Fibroblast of the conjunctiva (primary cell): ENCODE measurements at places on chromosomes 7 and 10.

DNA sequence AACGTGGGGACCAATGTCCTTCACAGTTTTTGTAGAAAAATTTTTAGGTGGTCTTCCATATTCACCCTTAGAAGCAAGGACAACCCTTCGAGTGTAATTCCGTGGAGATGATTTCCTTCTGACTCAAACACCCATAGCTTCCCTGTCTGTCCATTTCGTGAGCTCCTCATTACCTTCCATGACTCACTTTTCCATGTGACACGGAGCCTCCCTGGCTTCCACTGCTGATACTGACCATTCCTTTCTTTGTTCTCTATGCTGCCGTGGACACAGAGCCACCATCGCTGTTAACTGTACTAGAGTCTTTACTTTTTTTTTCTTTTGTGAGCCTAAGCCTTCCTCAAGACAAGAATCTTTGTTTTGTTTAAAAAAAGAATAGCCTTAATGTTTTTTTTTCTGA, 12.5 kb upstream of the ARMS2 start:
- no peak for DNase-seq

GRCh38 chr10:101441541-101442455, 87.8 kb downstream of the BTRC start:
- peak; percentile 68 for DNase-seq

- no peak for DNase-seq
Observed at GRCh38 chr10:27534161-27534700, 30.1 kb downstream of the RAB18 start.

GRCh38 chr7:98641646-98642500, 24.8 kb downstream of the NPTX2 start:
- DNase-seq = no peak

GRCh38 chr10:1942478-1942877, 205.2 kb upstream of the ADARB2 start:
- no peak for DNase-seq

DNA sequence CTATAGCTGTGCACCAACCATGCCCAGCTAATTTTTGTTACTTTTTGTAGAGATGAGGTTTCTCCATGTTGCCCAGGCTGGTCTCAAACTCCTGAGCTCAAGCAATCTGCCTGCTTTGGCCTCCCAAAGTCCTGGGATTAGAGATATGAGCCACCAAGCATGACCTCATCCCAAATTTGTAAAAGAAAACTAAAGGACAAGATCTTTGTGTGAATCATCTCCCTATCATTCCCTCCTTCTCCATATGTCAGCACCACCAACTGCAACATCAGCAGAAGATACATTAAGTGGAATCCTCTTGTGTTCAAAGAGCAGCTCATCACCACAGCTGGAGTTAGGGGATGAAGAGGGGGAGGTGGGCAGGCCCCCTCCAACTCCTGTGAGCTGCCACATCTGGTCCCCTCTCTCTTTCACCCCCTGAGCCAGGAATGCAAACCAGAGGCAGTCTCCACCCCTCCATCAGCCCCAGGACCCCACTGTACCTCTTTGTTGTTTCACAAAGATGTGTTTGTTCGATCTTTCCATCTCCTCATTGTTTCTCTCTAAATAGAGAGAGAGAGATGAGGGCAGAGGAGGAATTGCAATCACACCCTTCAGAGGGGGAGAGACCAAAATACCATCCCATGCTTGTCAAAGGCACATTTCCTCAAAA, 47.3 kb upstream of the PIP4K2A start:
- DNase-seq = no peak

DNA sequence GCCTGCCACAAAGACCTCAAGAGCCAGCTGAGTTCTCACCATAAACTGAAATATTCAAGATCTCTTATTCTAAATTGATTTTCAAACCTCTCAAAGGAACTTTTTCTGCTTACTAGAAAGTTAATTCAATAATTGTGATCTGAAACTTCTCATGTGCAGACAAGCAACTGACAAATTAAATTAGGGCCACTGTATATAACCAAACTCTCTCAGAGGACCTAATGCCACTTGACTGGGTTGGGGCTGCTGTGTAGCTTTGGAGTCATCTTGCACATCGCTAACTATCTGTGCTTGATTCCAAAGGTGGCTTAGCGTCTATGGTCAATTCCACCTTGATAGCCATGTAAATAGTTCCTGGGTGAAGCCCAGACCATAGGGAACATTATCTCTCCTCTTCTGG, 345.2 kb downstream of the GPR37 start:
- no peak for DNase-seq

DNA sequence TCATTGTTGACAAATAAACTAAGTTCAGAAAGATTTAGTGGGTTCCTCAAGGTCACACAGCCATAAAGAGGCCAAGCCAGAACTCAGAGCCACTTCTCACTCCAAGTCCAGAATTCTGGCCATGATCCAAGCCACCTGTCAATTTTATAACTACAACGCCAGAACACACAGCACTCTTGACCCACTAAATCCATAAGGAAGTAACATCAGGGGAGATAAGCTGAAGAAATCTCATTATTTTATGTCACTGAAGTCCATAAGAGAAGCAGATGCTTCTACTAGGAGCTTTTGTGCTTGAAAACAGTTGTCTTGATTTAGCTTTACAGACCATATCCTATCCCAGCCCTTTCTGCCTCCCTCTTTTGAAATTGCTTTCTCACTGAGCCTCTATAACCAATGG, 15.9 kb downstream of the ADAM12 start:
- no peak for DNase-seq

- no peak for DNase-seq
Observed at GRCh38 chr7:44772440-44772839, 23.8 kb downstream of the ZMIZ2 start.

- no peak for DNase-seq
Observed at GRCh38 chr10:114408112-114408967, 4.0 kb upstream of the AFAP1L2 start.

- no peak for DNase-seq
Observed at GRCh38 chr7:103928581-103928980, 60.9 kb downstream of the RELN start.

DNA sequence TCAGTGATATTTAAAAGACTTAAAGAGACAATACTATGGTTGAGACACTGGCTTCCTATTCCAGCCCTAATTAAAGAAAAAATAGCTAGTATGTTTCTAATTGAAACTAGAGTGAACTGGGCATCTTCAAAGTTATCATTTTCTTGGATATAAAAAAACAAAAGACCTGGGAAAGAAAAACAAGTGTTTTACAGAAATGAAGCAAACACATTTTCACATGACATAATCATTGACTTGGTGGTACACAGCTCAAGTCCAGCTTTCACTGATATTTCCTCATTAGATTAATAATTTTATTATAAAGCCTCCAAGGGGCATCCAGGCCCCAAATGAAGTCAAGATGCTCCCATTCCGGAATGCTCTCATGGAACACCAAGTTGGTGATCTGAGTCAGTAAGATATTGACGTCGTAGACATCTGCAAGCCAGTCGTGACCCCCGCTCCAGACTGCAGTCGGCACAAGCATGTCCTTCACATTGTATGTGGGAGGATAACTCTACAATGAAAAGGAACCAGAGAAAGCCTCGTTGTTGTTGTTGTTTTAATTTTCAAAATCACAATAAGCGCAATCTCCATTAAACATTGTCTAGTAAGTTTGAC, 7.5 kb upstream of the CH25H start:
- DNase-seq = no peak

GRCh38 chr7:2583798-2584580, 25.2 kb downstream of the IQCE start:
- DNase-seq = no peak

DNA sequence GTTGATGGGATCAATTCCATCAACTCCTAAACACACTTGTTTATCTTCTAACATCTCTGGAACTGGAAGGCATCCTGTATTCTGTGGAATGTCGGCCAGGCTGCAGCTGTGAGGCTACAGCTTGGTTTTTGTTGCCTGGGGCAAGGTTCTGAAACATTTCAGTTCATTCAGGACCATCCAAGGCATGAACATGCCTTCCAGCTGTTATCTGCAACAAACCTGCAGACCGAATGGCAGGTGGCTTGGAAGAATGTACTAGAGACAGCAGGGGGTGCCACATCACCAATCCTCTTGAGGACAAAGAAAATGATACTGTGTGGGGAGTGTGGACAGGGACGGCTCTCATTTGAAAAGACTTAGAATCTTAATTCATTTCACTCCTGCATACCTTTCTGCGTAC, 12.4 kb downstream of the PAPOLB start:
- DNase-seq = peak; percentile 24

DNA sequence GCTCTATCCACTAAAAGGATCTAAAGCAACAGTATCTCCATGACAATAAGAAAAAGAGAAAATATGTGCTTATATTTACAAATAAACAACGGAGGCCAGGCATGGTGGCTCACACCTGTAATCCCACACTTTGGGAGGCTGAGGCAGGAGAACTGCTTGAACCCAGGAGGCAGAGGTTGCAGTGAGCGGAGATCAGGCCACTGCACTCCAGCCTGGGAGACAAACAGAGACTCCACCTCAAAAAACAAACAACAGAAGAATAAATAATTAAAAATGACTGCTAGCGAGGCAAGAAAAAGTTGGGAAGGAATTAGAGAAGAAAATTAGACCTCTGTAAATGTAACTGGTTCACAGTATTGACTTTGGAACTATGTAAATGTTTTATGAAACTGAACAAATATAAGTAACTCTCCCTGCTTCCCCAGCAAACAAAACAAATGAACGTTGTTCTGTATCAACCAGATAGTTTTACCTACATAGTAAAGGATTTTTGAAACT, 17.1 kb downstream of the TRIM24 start:
- DNase-seq = no peak

DNA sequence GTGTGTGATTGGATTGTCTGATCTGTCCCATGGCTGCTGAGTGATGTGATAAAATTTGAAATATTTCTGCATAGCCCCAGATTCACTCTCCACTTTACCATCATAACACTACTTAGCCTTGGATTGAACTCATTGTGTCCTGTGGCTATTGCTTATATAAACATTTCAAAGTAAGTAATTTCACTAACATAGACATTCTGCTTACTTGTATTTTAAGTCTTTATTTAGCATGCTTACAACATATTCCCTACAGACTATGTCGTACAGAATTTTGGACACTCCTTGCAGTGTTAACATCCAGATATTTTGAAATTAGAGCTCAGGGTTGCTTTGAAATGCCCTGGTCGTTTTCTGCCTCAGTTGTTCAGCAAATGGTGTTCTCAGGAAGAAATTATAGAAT, 117.6 kb downstream of the LRRC4 start:
- DNase-seq = no peak

- no peak for DNase-seq
Observed at GRCh38 chr7:148773334-148773733, 74.6 kb downstream of the CUL1 start.

GRCh38 chr10:78211561-78212051, 177.9 kb downstream of the RPS24 start:
- DNase-seq = peak; percentile 34

DNA sequence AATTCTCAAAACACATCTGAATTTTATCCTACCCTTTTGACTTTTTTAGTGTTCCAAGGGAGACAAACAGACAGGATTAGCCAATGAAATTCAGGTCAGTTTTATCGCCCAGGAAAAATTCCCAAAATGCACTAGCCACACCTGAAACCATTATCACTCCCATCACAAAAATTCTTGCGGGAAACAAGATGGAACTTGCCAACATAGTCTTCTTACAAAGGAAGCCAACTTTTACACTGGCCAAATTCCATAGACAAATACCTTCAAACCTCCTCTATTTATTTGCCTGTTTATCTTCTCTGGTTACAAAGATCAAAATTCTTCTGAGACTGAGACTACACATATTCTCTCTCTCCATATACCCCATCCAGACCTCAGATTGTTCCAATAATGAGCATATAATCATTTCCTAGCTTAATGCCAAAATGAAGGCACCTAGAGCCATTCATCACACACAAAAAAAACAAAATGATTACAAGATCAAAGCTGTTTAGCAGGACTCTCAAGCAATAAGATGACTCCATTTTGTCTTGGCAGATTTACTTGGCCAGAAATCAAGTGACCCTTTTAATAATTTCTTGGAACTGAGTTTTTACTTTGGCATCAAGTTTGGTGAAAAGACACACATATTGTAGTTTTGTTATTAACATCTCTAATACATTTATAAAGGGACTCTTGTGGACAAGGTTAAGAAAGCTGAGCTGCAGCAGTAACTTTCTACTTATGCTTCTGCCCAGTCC, 30.2 kb downstream of the MET start:
- no peak for DNase-seq

- DNase-seq = no peak
Observed at GRCh38 chr7:64744680-64745079, 49.5 kb upstream of the ZNF138 start.

DNA sequence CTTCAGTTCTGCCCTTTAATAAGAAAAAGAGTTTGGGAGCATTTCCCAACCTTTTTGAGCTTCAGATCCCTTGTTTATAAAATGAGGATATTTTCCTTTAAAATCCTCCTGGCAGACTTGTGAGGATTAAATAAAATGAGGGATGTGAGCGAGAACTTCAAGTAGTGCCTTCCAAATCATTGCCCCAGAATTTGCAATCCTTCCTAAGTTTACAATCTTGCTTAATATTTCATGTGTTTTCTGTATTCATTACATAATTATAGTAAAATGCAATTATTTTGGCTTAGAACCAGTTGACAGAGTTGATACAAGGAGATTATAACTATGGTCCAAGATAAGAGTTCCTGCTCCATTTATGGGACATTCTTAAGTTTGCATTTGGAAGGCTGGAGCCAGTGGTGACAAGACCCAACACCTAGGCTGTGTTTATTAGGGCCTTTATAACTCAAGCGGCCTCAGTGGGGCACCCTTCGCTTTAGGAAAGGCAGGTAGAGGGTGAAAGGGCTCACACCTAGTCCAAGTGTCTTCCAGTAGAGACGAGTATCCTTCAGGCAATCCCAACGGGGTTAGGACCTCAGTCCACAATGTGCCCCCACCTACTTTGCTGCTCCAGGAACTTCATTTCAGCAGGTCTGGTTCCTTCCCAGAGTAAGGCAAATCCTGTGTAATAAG, 317.5 kb downstream of the WDR11 start:
- no peak for DNase-seq

DNA sequence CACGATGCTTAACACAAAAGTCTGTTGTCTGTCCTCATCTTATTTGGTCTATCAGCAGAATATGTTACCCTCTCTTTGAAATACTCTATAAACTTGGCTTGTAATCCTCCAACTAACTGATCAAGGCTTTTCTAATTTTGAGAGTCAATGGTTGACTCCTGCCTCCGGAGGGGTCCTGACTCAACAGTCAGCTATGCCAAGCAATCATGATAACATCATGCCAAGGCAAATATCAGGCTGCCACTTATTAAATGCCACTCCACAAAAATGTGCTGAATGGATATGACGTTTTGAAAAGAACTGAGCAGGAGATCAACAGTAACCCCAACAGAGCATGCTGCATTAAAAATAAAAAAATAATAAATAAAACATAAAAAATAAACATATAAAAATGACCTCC, 116.1 kb downstream of the PARD3 start:
- no peak for DNase-seq

GRCh38 chr10:110211465-110211843, 4.0 kb downstream of the MXI1 start:
- DNase-seq = no peak

GRCh38 chr7:33590916-33591315, 314.4 kb upstream of the BMPER start:
- DNase-seq = no peak
